ENCODE measurements at places on chromosomes 1 and 21.

- DNase-seq: no peak
These were observed 588.5 kb downstream of the AGBL4 start for GRCh38 chr1:49435291-49435690.

GRCh38 chr1:221858818-221859611 lies 117.1 kb upstream of the DUSP10 start:
- DNase-seq: peak; percentile 86

DNA sequence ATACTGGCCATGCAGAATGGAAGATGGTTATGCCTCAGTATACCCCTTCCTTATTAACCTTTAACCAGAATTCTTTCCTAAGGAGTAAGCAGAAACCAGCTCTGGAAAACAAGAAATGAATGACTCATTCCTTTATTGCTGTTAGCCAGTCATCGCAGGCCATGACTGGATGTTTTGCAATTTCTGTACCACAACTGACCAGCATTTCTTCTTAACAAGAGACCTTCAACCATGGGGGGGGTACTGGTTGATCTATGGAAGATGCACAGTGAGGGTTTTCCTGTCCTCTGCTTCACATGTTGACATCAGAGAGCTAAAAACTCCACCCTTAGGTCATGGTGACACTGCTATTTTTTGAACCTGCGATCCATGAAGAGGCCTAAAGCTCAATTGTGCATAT lies 28.0 kb upstream of the RNF2 start:
- DNase-seq: peak; percentile 85

- peak; percentile 92 for DNase-seq
These were observed at the start of gene GNB1 for GRCh38 chr1:1890506-1891348. GNB1 (minus strand) TSS chr1:1891087; CDS start chr1:1825453, 65,634 bp downstream.

GRCh38 chr1:1246577-1247340 lies at the start of gene C1QTNF12:
C1QTNF12 (minus strand) TSS chr1:1246722; CDS start chr1:1246690, 32 bp downstream.
- DNase-seq: no peak

GRCh38 chr1:40884055-40884795 lies 22.1 kb upstream of the CITED4 start:
- no peak for DNase-seq

DNA sequence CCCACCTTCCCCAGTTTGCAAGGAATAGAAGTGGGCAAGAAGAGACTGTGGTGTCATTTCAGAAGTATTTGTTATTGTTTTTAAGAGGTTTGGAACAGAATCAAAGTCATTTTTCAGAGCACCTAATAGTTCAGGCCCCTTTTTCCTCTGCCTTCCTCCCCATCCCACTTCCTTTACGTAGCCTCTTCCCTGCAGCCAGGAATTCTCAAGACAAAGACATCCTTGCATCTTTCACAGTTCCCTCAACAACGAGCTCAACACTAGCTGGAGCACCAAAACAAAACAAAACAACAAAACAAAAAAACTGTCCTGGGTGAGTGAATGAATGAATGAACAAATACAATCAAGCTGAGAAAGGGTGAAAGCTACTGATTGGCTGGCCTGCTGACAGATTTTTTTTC lies 7.0 kb downstream of the PALMD start:
- DNase-seq: no peak

GRCh38 chr1:236165238-236165981 lies 23.1 kb downstream of the GPR137B start:
- no peak for DNase-seq

DNA sequence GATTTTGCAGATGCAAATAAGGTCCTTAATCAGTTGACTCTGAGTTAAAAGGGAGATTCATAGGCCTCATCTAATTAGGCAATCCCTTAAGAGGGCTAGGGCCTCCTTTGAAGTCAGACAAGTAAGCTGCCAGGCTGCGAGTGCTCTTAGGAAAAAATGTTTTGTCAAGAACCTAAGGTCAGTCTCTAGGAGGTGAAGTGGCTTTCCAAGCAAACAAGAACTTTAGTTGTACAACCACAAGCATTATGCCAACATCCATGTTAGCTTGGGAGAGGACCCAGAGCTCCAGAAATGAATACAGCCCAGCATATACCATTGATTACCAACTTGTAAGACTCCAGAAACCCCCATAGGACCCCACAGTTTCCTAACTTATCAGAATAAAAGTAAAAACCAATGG lies 1366.2 kb downstream of the PLA2G4A start:
- no peak for DNase-seq

- no peak for DNase-seq
These were observed 28.3 kb upstream of the NEK7 start for GRCh38 chr1:198128533-198128932.

GRCh38 chr21:40768056-40768455 lies 78.9 kb downstream of the DSCAM start:
- no peak for DNase-seq

DNA sequence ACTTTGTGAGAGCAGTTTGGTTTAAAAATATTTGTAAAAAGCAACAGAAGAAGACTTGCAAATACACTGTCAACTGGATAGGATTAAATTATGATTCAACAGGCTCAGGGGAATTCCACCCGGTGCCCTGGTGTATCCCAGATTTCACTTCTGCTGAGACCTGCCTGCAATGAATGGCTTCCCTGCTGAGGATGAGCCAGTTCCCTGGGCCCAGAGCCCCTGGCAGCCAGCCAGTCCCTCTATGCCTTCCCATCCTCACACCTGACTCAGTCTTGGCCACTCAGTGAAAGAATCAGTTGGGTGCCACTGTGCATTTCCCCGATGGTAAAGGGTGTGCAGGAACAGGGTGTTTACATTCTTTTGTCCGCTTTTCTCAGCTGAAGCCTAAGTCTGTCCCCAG lies 64.4 kb downstream of the KCTD3 start:
- peak; percentile 38 for DNase-seq

DNA sequence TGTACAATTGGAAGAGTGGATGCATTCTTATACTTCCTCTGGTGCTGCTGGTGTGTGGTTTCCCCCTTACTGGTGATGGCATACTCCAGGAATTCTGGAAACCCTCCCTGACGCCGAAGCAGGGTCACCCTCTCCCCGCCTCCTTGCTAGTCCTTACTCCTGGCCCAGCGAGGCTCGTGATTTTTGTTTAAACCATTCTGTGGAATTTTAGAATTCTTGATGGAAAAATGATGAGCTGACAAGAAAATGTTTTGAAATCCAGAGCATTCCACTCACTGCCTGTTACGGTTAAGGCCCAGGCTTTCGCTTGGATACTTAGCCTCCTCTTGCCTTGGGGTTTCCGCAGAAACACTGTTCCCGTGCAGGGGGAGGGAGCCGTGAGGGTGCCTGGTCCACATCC lies 41.1 kb downstream of the IL6R start:
- peak; percentile 92 for DNase-seq

DNA sequence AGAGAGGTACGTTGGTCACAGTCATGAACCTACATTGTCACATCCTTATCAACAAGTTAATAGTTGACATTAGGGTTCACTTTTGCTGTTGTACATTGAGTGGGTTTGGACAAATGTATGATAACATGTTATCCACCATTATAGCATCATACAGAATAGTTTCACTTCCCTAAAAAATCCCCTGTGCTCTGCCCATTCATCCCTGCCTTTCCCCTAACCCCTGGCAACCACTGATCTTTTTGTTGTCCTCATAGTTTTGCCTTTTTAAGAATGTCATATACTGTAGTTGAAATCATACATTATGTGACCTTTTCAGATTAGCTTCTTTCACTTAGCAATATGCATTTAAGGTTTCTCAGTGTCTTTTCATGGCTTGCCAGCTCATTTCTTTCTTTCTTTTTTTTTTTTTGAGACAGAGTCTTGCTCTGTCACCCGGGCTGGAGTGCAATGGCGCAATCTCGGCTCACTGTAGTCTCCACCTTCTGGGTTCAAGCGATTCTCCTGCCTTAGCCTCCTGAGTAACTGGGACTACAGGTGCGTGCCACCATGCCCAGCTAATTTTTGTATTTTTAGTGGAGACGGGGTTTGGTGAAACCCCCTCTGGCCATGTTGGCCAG lies 50.6 kb downstream of the UCK2 start:
- DNase-seq: no peak

GRCh38 chr1:163471779-163472650 lies 150.3 kb downstream of the NUF2 start:
- no peak for DNase-seq

DNA sequence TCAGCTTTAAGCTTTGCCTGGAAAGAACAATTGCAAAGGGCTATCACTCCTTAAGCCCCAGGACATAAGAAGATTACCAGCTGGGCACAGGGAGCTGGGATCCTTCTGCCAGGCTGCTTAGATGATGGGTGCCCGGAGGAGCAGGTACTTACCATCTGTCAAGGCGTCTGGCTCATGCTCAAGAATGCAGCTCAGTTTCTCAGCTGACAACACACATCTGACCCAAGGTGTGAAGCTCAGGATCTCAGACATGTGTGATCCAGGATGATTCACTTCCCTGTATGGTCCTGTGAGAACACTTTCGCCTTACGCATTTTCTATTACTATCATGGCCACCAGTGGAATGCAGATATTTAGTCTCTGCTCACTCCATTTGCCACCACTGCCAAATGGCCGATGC lies 14.7 kb upstream of the DISC1 start:
- DNase-seq: no peak

DNA sequence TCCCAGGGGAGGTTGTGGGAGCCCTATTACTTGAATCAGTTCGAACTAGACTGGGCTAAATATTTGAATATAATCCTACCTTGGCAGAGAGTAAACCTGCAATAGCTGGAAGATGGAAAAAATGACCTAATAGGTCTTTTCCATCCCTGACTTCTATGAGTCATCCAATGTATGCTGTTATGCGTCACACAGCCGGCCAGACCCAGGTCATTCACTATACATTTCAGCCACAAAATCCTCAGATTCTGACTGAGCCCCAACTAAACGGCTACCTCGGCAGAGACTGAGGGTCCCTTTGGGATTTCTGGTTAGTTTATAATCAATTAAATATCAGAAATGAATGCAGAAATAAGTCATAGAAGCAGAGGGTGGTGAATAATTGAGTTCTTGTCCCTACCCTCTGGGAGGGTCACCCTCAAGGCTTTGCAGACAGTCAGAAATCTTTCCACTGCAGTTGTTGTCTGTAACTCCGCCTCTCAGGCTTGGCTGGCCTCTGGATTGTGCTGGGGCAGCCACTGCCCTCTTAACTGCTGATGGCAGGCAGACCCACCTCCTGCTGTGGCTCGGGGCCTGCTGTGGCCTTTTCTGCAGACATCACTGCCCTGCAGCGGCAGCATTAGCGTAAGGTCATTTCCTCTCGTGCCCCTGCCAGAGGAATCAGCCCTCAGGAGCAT lies 240.5 kb downstream of the TGFB2 start:
- DNase-seq: peak; percentile 89

GRCh38 chr1:93051961-93052360 lies 27.1 kb upstream of the MTF2 start:
- DNase-seq: peak; percentile 7

DNA sequence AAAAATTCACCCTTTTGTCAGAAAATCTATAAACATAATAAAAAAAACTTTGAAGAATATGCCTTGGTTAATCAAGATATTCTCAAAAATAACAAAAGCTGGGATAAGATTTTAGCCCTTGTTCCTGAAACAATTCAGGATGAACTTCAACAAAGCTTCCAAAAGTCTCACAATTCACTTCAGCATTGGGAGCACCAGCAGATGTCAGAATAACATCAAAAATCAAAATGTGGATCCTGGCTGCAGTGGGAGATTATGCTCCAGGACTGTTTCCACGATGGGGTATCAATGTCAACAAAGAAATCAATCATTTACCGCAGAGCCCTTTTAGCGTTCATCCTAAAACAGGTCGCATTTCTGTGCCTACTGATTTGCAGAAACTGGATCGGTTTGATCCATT lies 35.2 kb downstream of the ZNF670 start:
- no peak for DNase-seq

DNA sequence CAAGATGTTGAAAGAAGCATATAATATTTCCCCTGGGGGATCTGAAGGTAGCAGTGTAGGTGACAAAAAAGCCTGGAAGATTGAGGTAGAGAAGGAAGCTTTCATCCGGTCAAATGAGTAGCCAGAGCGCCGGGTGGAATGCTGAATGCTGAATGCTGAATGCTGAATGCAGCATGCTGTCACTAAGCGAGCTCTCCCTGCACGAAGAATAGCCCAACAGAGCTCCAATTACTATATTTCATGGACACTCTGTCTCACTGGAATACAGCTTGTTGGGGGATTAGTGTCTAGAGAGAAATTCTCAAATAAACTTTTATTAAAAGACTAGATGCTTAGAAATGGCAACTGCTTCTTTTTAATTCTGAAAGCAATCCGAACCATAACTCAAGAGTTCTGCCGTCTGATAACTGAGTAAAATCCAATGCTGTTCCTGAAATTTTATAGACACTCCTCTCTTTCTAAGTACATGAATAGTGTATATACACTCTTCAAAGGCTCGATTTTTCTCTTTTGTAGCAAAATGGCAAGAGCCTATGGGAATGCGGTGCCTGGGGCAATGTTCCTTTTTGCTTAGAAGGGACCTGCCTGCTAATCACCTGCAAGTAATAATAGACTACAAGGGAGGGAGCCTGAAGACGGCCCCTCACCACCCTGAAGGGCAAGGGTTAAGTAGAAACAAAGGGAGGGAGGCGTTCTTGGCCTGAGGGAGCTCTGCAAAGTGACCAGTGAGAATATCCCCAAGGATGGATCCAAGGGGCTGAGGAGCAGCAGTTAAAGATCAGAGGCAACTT lies 203.7 kb upstream of the ESRRG start:
- DNase-seq: no peak

DNA sequence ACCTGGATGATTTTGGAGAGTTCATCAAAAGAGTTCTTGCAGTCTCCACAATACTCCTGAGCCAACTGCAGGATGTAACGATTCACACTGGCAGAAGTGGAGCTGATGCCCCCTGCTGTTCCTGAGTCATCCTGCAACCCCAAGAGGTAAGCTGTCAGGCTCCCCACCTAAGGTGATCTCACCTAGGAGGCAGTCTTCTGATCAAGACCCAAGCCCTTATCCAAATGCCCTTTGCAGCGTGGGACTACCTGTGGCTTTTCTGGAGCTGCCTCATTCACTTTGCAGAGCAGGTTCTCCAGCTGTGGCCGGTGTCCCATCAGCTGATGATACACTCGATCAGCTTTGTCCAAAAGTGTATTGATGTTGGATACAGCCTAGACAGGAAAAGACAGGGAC lies 96.4 kb downstream of the UBR4 start:
- peak; percentile 37 for DNase-seq

DNA sequence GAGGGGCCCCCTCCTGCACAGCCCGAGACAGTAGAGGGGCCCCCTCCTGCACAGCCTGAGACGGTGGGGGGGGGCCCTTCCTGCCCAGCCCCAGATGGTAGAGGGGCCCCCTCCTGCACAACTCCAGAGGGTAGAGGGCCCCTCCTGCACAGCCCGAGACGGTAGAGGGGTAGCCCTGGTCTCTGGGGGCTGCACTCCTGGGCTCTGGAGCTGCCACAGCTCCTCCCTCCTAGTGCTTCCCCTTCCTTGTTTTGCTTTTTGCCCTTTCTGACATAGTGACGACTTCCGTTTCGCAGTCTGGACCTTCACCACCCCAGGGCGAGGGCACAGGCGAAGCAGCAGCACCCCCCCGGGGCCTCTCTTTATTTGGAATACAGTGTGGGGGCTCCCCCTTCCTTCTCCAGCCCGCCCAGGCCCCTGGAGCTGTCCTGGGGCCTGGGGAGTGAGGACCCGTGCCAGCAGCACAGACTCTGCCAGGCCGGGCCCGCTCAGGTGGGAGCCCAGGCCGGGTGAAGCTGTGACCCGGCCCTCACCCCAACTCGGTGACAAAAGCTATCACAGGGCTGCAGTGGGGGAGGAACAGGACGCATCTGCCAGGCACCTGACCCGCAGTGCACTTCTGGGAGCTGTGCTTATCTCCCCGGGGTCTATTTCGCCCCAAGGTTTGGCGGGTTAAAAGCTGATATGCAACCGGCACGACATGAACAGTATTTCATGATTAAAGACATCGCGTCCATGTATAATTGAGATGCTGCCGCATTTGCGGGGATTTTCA lies 1.1 kb upstream of the PRXL2B start:
- peak; percentile 38 for DNase-seq

- DNase-seq: no peak
These were observed 23.8 kb upstream of the PAXBP1 start for GRCh38 chr21:32795376-32795775.
